Activated CD8-positive, alpha-beta memory T cell treated with anti-CD3 and anti-CD28 coated beads for 1 hour (primary cell): ENCODE measurements at places on chromosomes 16 and 17.

DNA sequence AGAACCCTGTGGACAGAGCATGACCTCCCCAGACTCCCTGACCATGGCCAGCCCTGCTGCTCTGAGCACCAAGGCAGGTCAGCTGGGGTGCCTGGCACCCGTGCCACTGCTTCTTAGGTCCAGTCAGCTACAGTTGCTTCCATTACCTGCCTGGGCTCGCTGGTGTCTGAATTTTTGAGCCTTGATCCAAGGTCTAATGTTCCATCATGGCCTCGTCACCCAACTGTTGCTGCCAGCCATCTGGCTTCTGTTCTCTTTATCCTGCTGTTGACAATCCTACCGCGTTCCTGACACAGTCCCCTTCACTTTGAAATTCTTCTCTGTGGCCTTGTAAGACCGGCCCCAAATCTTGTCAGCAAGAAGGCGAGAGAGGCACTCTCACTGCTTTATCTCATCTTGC, 16.7 kb downstream of the GLYR1 start:
- DNase-seq: no peak

- DNase-seq: no peak
Measured at GRCh38 chr17:49566668-49567071, 9.0 kb upstream of the NXPH3 start.

- DNase-seq: no peak
Measured at GRCh38 chr17:42016411-42016831, 818 bp downstream of the DNAJC7 start.

DNA sequence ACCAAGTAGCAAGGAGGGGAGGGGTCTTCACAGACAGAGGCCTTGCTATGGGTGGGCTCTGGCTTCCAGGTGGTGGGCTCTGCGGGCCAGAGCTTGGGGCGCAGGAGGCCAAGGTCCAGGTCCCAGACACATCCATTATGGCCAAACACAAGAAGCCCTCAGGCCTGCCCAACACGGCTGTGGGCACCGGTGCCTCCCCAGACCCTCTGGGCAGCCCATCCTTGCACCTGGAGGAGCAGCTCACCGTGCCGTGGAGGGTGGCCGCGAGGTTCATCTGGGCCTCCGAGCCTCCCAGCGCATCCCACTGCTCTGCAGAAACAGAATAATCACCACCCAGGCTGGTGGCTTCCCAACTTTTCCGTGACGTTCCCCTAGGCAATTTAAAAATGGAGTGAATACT, 55.9 kb downstream of the TBC1D16 start:
- DNase-seq: no peak

- no peak for DNase-seq
Measured at GRCh38 chr17:28974451-28974850, 23.1 kb upstream of the PHF12 start.

- no peak for DNase-seq
Measured at GRCh38 chr17:16415031-16415924, at the start of gene TRPV2. Gene TRPV2 (plus strand): TSS chr17:16415571. CDS start chr17:16417669, 2,098 bp downstream.

- DNase-seq: no peak
Measured at GRCh38 chr17:78032166-78032565, 73.7 kb downstream of the TNRC6C start.

GRCh38 chr16:15450624-15451023, 16.2 kb downstream of the BMERB1 start:
- DNase-seq: no peak

- no peak for DNase-seq
Measured at GRCh38 chr16:28078261-28078660, 14.7 kb upstream of the GSG1L start.

- no peak for DNase-seq
Measured at GRCh38 chr17:62666061-62666800, 38.8 kb downstream of the MRC2 start.

- DNase-seq: no peak
Measured at GRCh38 chr16:20803192-20803560, 3.1 kb downstream of the ERI2 start.

GRCh38 chr16:27781981-27782880, 232.3 kb downstream of the KATNIP start:
- no peak for DNase-seq

DNA sequence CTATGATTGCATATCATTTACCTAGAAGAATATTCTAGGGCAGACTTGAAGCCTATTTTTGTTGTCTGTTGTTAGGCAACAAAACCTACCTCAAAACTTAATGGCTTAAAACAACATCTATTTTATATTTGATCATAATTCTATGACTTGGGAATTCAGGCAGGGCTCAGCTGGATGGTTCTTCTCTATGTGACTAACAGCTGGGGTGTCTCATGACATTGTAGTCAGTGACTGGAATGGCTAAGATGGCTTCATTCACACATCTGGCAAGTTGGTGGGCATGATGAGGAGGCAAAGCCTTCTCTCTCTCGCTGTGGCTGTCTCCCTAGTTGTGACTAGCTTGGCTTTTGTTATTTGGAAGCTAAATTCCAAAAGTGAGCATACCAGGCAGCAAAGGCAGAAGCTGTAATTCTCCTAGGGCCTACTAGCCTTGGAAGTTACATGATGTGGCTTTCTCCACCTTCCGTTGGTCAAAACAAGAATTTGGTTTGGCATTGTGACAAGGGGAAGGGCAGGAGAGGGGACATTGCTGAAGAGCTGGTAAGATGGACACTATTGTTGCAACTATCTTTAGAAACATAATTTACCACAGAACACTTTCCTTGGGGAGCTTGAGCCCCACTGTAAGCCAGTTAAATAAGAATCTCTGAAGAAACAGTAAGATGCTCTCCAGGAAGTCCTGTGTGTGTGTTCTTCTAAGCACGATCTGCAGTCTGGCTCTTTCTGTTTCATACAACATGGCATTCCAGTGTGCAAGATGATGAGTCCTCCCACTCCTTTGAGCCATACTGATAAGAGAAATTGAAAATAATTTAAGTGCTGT, 39.4 kb downstream of the ZNRF1 start:
- DNase-seq: no peak
